Fibroblast of skin of scalp (primary cell): ENCODE measurements at places on chromosomes 4 and X.
A peak's percentile ranks its signal among the peaks of the same experiment; 100 is the strongest.

DNA sequence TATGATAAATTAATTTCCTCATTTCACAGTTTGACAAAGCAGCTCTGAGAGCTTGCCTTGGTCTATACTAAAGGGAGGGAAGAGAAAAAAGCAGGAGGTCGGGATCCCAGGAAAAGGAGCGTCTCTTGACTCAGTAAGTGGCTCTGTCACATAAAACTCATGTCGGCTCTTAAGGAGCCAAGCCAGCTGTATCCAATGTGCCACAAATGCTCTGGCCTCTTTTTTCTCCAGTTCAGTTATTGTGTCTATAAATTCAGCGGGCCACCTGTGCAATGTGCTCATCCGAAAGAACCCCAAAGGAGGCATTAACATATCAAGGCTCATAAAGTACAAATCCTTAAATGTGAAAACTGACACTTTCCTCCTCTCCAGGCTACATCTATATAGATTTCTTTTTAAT, 337.7 kb upstream of the FAM241A start:
- no peak for DNase-seq

GRCh38 chrX:100407784-100408712, 2.0 kb downstream of the PCDH19 start:
- no peak for DNase-seq

- no peak for DNase-seq
Measured at GRCh38 chr4:39308611-39309010, 57.6 kb downstream of the RFC1 start.

- DNase-seq, result no peak
Measured at GRCh38 chrX:3777416-3777815, 64.0 kb upstream of the PRKX start.

DNA sequence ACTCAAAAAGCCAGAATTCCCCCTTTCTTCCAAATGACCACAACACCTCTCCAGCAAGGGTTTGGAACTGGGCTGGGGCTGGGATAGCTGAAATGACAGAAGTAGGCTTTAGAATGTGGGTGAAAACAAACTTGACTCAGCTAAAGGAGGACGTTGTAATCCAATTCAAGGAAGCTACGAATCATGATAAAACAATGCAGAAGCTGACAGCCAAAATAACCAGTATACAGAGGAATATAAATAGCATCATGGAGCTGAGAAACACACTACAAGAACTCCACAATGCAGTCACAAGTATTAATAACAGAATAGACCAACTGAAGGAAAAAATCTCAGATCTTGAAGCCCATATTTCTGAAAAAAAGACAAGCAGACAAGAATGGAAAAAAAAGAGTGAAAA, 95.8 kb upstream of the TET2 start:
- DNase-seq, result peak; percentile 5

- no peak for DNase-seq
Measured at GRCh38 chr4:38082021-38082420, 121.8 kb downstream of the PTTG2 start.

DNA sequence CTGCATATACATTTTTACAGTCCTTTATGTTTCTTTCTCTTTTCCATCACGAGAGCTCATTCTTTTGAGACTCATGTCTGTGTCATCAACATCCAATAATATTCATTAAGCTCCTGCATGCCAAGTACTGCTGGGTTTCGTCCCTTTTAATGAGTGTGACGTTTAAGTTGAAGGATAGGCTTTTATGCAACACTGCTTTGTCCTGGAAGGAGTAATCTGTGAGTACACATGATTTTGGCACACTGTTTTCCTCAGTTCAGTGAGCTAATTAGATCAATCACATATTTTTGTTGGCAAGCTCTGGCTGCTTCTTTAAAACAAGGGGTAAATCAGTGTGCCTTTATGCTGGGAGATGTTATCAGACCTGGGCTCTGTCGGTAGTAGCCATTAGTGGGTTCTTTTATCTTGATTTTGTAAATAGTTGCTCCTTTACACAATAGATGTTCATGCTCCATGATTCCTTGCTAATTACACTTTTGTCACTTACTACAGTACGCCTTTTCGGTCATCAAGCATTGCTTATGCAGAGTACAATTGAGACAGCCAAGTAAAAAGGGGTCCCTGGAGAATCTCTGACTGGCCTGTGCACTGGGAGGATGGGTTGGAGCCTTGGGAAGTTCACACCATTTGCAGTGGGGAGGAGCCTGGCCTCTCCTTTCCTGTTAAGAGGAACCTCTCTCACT, 132.6 kb downstream of the FHIP1A start:
- peak; percentile 26 for DNase-seq

DNA sequence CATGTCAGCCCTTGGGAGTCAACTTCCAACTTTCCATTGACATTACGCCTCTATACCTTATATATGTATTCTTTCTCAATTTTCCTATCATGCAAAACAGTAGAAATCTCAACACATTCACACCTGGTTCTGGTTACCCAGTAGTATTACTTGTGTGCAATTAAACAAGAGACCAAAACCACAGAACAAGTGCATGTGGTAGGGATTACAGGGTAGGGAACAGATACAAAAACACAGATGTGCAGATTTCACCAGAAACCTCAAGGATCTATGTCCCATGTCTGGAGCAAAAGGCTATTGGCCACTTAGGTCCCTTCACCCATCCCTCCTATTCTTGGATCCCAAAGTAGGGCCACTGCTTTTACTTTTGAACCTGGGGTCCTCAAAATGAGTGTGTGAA, 143.6 kb upstream of the ZCCHC13 start:
- DNase-seq, result no peak

- DNase-seq, result no peak
Measured at GRCh38 chrX:69257499-69258127, 92.4 kb upstream of the PJA1 start.

DNA sequence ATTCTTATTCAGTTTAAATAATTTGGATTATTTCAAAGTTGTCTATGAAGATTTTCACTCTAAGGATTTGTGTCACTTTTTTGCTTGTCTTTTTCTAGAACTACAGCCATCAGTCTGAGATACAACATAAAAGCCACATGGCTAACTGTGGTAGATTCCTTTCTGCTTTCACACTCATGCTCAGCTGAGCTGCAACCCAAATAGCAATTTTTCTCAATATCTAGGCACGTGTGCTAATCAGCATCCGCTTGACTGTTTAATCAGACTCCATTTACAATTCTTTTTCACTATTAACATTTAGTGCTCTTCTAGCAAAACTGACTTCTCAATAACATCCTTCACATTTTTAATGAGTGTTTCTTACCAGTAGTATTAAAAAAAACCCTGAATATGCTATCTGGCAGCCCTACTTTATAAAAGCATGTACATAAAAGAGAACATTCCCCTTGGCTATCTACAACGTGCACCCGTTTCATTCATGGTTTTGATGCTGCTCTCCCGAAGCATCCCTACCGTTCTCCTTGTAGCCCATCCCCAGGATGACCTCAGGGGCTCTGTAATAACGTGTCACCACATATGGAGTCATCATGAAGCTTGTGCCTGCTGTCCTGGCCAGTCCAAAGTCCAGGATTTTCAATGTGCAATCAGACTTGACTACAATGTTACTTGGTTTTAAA, 259.2 kb downstream of the MAPK10 start:
- no peak for DNase-seq

GRCh38 chr4:81453024-81453423, 18.7 kb downstream of the RASGEF1B start:
- no peak for DNase-seq

- DNase-seq, result peak; percentile 37
Measured at GRCh38 chr4:118941799-118942198, 53.1 kb downstream of the SYNPO2 start.

- no peak for DNase-seq
Measured at GRCh38 chr4:32855622-32856021, 2135.5 kb downstream of the PCDH7 start.

- DNase-seq, result no peak
Measured at GRCh38 chr4:77917075-77917474, 54.4 kb downstream of the MRPL1 start.

GRCh38 chr4:117941611-117942010, 92.7 kb upstream of the NDST3 start:
- DNase-seq, result no peak
